HTR-8/SVneo (cell line): ENCODE measurements at places on chromosomes 5 and 9.

- DNase-seq: no peak
Measured at GRCh38 chr5:35158204-35158603, 72.1 kb downstream of the PRLR start.

GRCh38 chr5:172766287-172767108 is 4.5 kb downstream of the DUSP1 start:
- no peak for DNase-seq

DNA sequence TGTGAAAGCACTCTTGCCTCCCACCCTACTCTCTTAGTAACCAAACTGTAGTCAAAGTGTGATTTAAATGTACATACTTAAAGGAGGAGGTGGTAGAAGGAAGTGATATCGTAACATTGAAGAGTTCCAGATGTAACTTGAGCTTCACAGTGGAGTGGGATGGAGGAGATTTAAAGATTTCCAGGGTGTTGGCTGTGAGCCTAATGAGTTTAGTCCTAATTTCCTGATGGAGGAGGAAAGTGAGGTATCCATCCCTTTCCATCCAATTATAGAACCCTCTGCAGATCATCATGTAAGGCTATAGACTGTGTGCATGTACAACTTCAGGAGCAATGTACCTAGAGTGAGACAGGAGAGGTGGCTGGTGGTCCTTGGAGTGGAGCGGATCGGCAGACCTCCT is 1163.9 kb upstream of the SEMA6A start:
- no peak for DNase-seq

- DNase-seq: no peak
Measured at GRCh38 chr5:36482812-36483211, 123.6 kb upstream of the SLC1A3 start.
